Breast epithelium (tissue), 4 donors: ENCODE measurements at places on chromosomes 6 and 20. TPM values are rescaled to one million over a fixed set of nuclear protein-coding genes. Genes with fewer than 3 reads are reported as not detected.
A peak's percentile ranks its signal among the peaks of the same experiment; 100 is the strongest.

CDS2 gene
- total RNA-seq, result 29.2 TPM

GRCh38 chr20:35021831-35022230, 66.2 kb downstream of the MYH7B start:
- H3K36me3 ChIP-seq, result no peaks in the 10 kb centered on the region
- no peak for DNase-seq
- no peak overlapping the region for H3K4me3 ChIP-seq
- H3K27me3 ChIP-seq, result no peaks in the 10 kb centered on the region
- no peak overlapping the region for H3K27ac ChIP-seq

SYCP2L gene
- total RNA-seq, result 2.2 TPM

GRCh38 chr20:15487030-15487429, 1086.2 kb downstream of the KIF16B start:
- DNase-seq, result no peak
- no peaks in the 10 kb centered on the region for H3K27me3 ChIP-seq
- no peaks in the 10 kb centered on the region for H3K4me1 ChIP-seq
- no peaks in the 10 kb centered on the region for H3K36me3 ChIP-seq
- no peak overlapping the region for H3K27ac ChIP-seq

- no peak overlapping the region for H3K27ac ChIP-seq
- DNase-seq, result no peak
- no peaks in the 10 kb centered on the region for H3K27me3 ChIP-seq
- no peaks in the 10 kb centered on the region for H3K36me3 ChIP-seq
- H3K4me3 ChIP-seq, result no peak overlapping the region
These were observed 31.6 kb downstream of the AHI1 start for GRCh38 chr6:135465903-135466302.

- peak overlapping the region; percentile 14 for H3K27ac ChIP-seq
- H3K4me1 ChIP-seq, result no peaks in the 10 kb centered on the region
- no peak overlapping the region for H3K4me3 ChIP-seq
- no peaks in the 10 kb centered on the region for H3K27me3 ChIP-seq
- no peaks in the 10 kb centered on the region for H3K36me3 ChIP-seq
These were observed 13.9 kb upstream of the ATG5 start for GRCh38 chr6:106339334-106340029.

DNA sequence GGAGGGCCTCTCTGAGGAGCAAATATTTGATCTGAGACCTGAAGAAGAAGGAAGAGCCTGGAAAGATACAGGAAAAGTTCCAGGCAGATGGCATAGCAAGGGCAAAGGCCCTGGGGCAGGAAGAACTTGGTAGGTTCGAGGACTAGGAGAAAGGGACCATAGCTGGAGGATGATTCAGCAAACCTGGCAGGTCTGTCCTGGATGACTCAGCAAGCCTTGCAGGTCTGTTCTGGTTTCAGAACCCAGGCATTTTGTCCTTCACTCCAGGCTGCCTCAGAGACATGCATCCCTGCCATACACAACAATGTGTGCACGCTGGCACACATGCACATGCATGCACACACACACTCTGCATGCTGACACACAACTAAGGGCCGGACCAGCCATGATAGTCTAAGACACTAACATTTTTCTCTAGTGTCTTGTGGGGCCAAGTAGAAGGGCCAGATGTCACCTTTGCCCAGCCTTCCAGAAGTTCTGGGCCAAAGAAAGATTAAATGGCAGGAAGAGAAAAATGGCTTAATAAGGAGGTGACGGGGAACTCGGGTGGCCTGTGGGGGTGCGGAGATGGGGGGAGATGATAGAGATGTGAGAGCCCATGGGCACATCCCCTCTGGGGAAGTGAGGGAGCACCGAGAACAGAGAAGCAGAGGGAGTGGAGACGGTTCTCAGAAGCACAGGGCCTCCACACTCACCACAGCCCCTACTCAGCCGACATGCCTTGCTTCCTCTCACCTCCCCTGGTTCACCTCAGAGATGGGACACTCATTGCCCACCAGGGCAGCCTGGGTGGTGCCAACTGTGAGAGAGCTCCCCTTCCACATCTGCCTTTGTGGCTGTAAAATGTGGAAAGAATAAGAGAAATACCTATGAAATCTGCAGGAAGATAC, 15.4 kb upstream of the TRIB3 start:
- H3K36me3 ChIP-seq, result no peaks in the 10 kb centered on the region
- H3K27me3 ChIP-seq, result no peaks in the 10 kb centered on the region
- DNase-seq, result no peak
- H3K27ac ChIP-seq, result peak overlapping the region; percentile 62
- no peaks in the 10 kb centered on the region for H3K4me1 ChIP-seq

DNA sequence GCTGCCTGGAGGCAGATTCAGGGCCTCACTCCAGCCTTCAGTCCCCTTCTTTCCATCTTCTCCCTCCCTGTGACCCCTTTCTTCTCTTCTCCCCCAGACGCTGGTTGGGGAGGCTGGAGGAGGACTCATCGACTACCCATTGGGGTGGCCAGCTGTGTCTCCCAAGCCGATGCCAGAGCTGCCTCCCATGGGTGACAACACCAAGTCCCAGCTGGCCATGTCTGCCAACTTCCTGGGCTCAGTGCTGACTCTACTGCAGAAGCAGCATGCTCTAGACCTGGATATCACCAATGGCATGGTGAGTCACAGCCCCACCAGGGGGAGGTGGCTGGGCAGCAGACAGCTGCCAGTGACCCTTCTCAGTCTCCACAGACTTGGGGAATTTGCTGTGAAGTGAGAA, 12.9 kb downstream of the BPIFB4 start:
- no peak for DNase-seq
- H3K4me3 ChIP-seq, result no peak overlapping the region
- no peaks in the 10 kb centered on the region for H3K4me1 ChIP-seq

DNA sequence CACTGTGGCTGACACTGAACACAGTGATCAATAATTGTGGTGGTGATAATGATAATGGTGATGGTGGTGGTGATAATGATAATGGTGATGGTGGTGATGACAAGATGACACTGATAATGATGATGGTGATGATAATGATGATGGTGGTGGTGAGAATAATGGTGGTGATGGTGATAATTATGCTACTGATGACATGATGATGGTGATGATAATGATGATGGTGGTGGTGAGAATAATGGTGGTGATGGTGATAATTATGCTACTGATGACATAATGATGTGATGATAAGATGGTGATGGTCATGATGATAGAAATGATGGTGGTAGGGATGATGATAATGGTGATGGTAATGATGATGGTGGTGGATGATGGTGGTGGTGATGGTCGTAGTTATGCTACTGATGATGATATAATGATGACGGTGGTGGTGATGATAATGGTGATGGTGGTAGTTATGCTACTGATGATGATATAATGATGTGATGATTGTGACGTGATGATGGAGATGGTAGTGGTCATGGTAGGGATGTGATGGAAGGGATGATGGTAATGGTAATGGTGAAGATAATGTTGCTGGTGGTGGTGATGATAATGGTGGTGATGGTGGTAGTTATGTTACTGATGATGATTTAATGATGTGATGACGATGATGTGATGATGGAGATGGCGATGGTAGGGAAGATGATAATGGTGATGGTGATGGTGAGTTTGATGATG, 356.5 kb upstream of the CDH4 start:
- H3K27ac ChIP-seq, result no peak overlapping the region
- H3K4me1 ChIP-seq, result no peaks in the 10 kb centered on the region
- no peaks in the 10 kb centered on the region for H3K27me3 ChIP-seq
- H3K36me3 ChIP-seq, result no peaks in the 10 kb centered on the region
- no peak for DNase-seq
- no peak overlapping the region for H3K4me3 ChIP-seq

DNA sequence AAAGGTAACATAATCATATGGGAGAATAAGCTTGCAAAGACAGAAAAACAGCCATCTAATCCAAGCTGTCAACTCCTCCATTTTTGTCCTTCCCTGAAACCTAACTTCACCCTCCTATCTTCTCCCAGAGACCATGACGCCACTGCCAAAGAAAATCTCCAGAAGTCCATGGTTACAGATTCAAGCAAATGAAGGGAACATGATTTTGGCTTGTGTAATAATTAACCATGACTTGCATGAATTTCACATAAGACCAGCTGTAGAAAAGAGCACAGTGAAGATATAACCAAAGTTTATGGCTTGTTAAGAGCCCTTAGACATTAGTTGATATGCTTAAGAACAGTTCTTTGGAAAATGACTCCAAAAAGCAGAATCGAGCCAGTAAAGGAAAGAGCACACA, 342.1 kb upstream of the NRSN1 start:
- no peak overlapping the region for H3K4me3 ChIP-seq
- DNase-seq, result no peak
- H3K27ac ChIP-seq, result no peak overlapping the region
- no peaks in the 10 kb centered on the region for H3K27me3 ChIP-seq
- H3K36me3 ChIP-seq, result no peaks in the 10 kb centered on the region
- no peaks in the 10 kb centered on the region for H3K4me1 ChIP-seq

DNA sequence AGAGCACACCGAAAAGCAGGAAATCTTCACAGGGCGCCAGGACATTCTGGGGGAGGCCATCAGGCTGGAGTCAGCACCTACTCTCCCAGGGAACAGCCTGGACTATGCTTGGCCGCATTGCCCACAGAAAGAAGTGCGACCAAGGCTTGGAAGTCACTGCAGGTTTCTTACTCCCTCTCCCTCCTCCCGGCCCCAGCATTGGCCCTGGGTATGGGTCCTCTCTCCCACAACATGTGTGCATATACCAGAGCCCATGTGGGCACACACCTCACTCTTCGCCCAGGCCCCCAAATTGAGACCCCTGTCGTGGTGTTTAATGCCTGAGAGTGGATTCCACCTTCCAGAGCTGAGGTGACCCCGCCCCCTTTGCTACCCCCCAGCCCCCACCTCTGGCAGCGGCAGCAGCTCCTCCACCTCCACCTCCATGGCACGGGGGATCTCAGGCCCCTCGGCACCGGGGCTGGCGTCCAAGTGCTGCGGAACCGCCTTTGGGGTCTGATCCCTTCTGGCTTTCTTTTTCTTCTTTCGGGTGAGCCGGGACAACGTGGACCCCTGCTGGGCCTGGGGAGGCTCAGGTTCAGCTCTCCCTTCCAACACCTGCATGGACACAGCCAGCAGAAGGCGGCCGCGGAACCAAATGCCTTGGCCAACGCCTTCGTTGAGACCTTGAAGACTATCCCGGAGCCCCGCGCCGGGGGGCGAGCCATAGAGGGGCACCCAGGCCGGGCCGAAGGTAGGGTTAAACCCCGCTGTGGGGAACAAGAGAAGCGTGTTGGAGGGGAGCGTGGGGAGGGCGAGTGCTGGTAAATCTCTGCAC, 15.2 kb upstream of the SPAG4 start:
- H3K4me3 ChIP-seq, result peak overlapping the region; percentile 53
- no peak for DNase-seq
- H3K27me3 ChIP-seq, result no peaks in the 10 kb centered on the region
- H3K4me1 ChIP-seq, result no peaks in the 10 kb centered on the region

DNA sequence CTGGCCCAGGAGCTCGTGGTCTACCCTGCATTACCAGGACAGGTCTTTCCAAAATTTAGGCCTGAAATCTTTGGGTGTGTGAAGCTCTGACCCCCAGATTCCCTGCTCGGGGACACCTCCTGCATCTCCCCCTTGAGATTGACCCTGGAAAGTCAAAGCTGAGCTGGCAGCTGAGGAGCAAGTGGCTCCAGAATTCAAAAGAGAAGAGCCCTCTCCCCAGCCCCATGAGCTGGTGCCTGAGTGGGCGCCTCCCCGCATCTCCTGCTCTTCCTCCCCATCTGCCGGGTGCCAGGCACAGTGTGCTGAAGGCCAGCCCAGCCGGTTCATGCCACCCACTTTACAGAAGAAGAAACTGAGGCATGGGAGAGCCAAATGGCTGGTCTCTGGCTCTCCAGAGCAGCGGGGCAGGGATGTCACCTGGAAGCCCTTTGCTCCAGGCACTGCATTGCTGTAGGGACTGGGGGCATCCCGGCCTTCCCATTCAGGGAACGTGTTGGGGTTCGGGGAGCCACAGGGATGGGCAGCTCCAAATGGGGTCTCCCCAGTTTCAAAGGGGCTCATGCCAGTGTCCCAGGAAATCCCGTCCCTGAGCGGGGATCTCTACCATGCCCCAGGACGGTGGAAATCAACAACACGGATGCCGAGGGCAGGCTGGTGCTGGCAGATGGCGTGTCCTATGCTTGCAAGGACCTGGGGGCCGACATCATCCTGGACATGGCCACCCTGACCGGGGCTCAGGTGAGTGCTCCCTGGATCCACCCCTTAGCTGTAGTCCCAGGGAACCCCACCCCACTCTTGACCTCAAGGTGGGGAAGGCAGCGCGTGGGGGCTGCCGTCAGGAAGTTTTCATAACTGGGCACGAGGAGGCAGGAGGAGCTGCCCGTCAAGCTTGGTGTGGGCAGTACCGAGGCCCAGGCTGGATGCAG, 20.5 kb downstream of the NPEPL1 start:
- no peaks in the 10 kb centered on the region for H3K4me1 ChIP-seq
- H3K27ac ChIP-seq, result no peak overlapping the region
- no peaks in the 10 kb centered on the region for H3K27me3 ChIP-seq
- no peak overlapping the region for H3K4me3 ChIP-seq
- H3K36me3 ChIP-seq, result no peaks in the 10 kb centered on the region

NUDT3 gene
- total RNA-seq, result 33.8 TPM

DNA sequence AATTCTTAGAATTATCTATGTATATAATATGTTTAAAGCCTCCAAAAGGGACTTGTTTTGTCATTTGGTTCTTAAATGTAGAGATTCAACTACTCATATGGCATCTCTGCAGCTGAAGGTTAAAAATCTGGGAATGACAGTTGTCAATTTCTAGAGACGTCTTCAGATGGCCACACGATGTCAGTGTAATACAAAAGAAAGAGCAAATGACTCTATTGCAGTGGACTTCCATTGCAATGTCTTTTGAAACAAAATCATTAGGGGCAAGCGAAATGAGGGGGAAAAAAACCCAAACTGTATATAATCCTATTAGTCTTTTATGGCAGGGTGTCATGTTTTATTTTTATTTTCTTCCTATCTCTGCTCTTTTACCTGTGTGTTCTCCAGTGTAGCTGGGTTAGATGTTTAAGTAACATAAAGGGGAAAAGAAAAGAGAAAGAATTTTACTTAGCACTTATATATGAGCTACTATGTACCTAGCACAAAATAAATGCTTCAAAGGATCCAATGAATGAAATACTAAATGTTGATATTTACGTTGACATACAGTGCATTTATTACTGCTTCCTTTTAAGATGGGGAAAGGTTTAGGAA, 26.2 kb downstream of the CCN2 start:
- no peak for DNase-seq
- H3K27ac ChIP-seq, result no peak overlapping the region
- H3K4me3 ChIP-seq, result no peak overlapping the region
- H3K4me1 ChIP-seq, result no peaks in the 10 kb centered on the region
- no peaks in the 10 kb centered on the region for H3K27me3 ChIP-seq

GRCh38 chr6:4210629-4211419, 75.4 kb upstream of the ECI2 start:
- no peak overlapping the region for H3K27ac ChIP-seq
- H3K4me3 ChIP-seq, result no peak overlapping the region
- H3K36me3 ChIP-seq, result no peaks in the 10 kb centered on the region
- H3K27me3 ChIP-seq, result no peaks in the 10 kb centered on the region

DNA sequence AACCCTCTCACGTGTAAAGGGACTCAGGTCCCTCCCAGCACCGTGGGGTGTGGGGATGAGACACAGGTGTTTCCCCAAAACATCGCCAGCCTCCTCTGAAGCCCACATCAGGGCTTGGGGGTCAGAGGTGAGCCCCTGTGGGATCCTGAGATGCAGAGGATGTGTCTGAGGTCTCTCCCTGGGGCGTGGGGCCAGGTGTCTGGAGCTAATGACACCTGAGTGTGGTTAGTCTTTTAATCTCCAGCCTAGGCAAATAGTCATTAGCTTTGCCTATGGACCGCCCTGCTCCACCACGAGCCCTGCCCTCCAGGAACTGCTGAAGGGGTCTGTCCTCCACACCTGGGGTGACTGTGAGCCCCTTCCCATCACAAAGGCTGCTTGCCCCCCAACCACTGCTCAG, 1.7 kb downstream of the SRMS start:
- no peaks in the 10 kb centered on the region for H3K4me1 ChIP-seq
- no peak overlapping the region for H3K4me3 ChIP-seq
- peaks cover 25% of the 10 kb centered on the region for H3K27me3 ChIP-seq
- no peaks in the 10 kb centered on the region for H3K36me3 ChIP-seq
